MG63 (cell line): ENCODE measurements at places on chromosomes 13 and 19. TPM values are rescaled to one million over a fixed set of nuclear protein-coding genes. Genes with fewer than 3 reads are reported as not detected.

The ZNF558 gene
- 25.5 and 30.4 TPM in 2 replicates for total RNA-seq

The PALM gene
- 9.3 and 10.5 TPM in 2 replicates for total RNA-seq

The TMEM38A gene
- 0.59 and 1.8 TPM in 2 replicates for total RNA-seq

The RGS9BP gene
- 0.37 and 1.2 TPM in 2 replicates for total RNA-seq

The IGFLR1 gene
- 0.27 and 2.4 TPM in 2 replicates for total RNA-seq

The C19orf33 gene
- total RNA-seq = not detected in 2 replicates

GRCh38 chr13:73428137-73428536, 369.3 kb downstream of the KLF5 start:
- DNase-seq = no peak

DNA sequence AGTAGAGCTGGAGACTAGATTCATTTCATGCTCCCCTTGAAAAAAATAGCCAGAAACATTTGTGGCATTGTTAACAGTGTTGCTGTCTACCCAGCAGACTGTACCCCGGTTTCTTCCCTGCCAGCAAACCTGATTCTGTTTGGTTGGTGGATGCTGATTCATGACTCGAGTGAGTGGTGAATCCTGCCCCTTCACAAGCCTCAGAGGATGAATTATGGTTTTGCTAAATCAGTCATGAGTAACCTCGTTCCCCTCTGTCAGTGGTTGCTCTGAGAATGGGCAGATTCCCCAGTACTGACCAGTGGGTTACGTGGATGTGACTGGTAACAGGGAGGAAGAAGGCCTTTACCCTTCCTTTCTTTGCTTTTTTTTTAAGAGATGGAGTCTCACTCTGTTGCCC, 10.1 kb downstream of the NLRP12 start:
- peak; percentile 30 for DNase-seq

DNA sequence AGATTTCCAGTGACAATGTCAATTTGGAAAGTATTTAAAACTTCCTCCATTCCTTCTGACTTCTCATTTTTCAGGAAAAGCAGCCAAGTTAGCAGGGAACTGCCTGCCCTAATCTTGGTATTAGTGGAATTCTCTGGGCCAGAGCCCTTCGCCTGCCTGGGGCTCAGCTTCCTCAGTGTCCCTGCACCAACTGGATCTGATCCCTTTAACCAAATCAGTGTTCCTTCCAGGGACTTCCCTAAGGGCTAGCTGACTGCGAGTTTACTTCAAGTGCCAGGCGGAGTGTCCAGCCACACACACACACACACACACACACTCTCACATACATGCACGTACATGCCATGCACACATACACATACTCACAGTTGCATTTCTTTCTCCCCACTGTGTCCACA, 20.0 kb downstream of the RAB20 start:
- no peak for DNase-seq

GRCh38 chr19:34224996-34225658, 29.2 kb upstream of the GARRE1 start:
- DNase-seq = no peak

- DNase-seq = no peak
These were observed 362.6 kb downstream of the KLF5 start for GRCh38 chr13:73421310-73421912.

DNA sequence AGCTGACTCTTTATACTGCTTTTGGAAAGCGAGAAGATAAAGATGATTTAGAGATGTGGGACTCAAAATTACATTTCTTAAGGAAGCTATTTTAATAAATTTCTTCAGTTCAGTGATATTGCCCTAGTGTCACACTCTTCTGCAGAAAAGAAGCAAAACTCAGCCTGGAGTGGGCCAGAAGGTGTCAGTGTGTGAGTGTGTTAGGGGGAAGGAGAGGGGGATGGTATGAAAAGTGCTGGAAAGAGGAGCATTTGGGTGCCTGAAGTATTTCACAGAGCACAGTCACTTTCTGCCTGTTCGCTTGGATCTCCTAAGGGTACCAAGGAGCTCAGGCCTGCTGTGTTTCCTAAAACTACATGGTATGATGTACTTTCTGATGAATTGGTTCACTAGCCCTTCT, 84.5 kb upstream of the FRY start:
- no peak for DNase-seq

DNA sequence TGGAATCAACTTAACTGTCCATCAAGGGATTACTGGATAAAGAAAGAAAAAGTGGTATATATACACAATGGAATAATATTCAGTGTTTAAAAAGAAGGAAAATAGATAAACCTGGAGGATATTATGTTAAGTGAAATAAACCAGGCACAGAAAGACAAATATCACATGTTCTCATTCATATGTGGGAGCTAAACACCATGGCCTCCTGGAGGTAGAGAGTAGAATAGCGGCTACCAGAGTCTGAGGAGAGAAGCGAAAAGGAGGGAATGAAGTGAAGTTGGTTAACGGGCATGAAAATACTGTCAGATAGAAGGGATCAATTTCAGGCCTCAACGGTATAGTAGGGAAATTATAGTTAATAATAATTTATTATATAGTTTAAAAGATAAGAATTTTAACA, 147.5 kb upstream of the OBI1 start:
- DNase-seq = no peak

- no peak for DNase-seq
These were observed 661.7 kb upstream of the SLITRK1 start for GRCh38 chr13:84543962-84544361.

DNA sequence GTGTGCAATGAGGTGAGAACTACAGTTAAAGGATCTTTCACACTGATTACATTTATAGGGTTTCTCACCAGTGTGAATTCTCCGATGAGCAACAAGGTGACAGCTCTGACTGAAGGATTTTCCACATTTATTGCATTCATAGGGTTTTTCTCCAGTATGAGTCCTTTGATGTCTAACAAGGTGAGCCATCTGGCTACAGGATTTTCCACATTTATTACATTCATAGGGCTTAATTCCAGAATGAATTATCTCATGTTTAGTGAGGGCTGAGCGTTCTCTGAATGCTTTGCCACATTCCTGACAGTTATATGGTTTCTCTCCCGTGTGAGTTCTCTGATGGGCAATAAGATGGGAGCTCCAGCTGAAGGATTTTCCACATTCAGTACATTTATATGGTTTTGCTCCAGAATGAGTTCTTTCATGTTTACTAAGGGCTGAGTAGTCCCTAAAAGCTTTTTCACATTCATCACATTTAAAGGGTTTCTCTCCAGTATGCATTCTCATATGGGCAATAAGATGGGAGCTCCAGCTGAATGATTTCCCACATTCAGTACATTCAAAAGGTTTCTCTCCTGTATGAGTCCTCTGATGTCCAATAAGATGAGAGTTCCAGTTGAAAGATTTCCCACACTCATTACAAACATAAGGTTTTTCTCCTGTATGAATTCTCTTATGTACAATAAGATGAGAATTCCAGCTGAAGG, 4.4 kb upstream of the C19orf18 start:
- no peak for DNase-seq

DNA sequence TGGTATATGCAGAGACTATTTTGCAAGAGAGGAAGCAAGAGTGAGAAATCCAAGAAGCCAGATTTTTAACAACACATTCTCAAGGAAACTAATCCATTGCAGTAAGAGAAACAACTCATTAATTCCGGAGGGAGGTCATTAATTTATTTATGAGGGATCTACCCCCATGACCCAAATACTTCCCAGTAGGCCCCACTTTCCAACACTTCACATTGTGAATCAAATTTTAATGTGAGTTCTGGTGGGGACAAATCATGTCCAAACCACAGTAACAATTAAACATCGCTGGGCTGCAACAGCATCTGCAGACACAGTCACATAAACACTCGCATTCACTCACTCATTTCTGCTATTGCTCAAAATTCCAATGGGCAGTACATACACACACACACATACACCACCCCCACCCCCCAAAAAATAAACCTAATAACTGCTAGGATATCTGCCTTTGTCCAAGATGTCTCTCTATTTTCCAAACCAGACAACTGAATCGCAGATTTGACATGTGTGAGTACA, 1483.7 kb downstream of the PCDH9 start:
- no peak for DNase-seq

DNA sequence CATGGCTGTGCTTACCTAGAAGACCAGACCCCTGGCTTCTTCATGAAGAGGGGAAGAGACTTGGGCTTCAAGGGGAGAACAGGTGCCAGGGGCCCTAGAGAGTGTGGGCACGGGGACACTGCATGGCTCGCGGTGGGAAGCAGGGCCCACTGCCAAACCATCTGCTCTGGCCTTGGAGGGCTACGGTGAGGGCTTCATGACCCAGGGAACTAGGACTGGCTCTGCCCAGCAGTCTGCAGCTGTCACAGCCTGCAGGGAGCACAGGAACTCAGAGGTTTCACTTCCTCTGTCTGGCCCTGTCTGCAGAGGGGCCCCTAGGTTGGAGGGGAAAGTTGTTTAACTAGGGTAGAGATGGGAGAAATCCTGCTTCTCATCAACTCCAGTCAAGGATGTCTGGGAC, 4.3 kb downstream of the ERCC1 start:
- DNase-seq = no peak
